Stimulated activated CD4-positive, alpha-beta T cell treated with anti-CD3 and anti-CD28 coated beads, Interleukin-4, amount 100 ng/mL, for 48 hours (primary cell): ENCODE measurements at places on chromosomes 12 and 14.

DNA sequence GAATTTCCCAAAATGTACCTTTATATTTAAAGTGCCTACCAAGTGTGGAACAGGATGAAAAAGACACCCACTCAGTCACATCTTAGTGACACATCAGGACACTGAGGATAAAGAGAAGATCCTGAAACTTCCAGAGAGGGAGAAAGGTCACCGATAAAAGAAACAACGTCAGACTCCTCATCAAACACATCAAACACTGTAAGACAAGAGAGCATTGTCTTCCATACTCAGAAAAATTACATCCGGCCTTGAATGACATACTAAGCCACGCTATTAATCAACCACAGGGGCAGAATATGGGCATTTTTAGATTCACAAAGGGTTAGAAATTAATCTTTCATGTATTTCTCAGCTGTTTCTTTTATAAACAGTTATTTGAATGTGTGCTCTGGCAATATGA is 490.3 kb downstream of the APAF1 start:
- no peak for DNase-seq

DNA sequence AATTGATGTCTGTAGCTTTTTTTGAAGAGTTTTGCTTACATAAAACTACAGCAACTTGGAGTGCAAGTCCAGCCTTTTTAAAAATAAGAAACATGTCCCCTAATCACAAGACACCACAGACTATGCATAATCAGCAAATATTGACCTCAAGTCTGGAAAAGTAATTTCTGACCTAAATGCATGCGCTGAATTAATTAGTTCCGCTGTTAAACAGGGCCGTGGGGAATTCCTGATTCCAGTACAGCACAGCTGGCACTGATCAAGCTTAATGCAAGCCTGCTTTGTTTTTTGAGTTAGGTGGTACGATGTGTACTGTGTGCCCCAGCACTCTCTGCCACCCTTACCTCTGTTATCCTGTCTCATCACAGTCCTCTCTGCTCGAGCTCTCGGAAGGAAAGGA is 9.2 kb downstream of the MLH3 start:
- DNase-seq: no peak

- DNase-seq: no peak
Measured at GRCh38 chr12:16972923-16973770, 367.2 kb upstream of the LMO3 start.

DNA sequence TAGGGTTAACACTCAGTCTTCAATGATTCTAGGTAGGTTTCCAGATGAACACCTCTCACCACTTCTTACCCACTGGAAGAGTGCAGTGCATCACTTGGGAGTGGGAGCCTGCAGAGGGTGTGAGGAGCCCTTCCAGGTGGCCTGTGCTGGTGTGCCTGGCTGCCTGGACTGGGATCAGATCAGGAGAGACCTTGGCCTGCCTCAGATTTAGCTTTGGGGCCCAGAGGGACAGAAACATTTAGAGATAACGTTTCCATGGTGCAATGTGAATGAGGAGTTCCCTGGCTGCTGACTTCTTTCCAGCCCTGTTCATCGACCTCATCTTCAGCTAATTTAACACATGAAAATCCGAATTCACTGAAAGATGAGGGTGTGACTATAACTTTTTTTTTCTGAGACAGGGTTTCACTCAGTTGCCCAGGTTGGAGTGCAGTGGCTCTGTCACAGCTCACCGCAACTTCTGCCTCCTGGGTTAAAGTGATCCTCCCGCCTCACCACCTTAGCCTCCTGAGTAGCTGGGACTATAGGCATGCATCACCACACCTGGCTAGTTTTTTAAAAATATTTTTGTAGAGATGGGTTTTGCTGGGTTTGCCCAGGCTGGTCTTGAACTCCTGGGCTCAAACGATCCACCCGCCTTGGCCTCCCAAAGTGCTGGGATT is 53.6 kb downstream of the SUSD6 start:
- no peak for DNase-seq

DNA sequence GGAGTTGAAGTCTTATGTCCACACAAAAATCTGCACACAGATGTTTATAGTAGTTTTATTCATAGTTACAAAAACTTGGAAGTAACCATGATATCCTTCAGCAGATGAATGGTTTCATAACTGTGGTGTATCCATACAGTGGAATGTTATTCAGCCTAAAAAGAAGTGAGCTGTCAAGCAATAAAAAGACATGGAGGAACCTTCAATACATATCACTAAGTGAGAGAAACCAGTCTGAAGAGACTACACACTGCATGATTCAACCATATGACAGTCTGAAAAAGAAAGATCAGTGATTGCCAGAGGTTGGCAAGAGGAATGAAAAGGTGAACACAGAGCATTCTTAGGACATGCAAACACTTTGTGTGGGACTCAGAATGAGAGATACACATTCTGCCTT is 18.6 kb upstream of the IFNG start:
- no peak for DNase-seq

- DNase-seq: no peak
Measured at GRCh38 chr12:11716794-11717518, 67.5 kb downstream of the ETV6 start.

DNA sequence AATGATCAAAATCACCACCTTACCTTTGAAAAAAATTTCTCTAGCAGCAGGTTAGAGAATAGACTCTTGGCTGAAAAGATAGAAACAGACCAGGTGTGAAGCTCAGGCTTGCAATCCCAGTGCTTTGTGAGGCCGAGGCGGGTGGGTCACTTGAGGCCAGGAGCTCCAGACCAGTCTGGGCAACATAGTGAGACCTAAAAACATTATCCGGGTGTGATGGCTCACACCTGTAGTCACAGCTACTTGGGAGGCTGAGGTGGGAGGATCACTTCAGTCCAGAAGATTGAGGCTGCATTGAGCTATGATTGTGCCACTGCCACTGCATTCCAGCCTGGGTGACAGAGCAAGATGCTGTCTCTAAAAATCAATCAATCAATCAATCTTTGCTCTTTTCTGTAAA is 105.3 kb upstream of the TBX3 start:
- DNase-seq: no peak

DNA sequence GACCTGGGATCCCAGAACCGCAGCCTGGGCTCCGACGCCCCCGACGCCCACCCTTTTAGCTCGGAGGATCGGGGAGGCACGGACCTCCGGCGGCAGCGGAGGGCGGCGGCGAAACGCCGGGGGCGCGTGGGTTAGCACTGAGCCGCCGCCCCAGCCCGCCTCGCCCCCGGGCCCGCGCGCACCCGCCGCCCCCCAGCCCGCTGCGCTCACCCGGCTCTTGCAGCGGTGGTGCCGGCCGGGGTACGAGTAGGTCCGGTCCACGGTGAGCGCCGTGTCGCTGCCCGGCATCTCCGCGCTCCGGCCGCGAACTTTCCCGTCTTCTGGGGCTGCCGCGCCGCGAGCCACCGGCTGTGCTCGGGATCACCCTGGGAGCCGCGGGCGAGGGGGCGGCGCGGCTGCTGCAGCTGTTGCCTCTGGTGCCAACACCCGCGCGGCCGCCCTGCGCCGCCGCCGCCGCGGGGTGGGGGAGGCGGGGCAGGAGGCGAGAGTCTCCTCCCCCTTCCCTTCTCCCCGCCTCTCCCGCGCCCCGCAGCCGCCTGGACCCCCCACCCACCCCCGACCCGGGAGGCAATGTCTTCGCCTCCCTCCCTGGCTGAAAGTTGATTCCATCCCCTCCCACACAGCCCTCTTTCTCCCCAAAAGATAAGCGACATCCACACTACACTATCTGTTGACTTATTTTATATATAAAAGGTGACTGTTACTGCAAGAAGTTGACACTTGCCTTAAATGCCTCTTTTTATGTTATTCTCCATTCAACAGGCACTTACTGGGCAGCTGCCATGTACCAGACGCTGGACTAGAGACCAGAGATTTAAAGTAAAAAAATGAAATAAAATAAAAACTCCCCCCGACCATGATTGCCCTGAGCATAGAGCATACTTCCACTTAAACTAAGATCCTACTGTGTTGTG is at the start of gene TMCC3:
TSS of gene TMCC3 (minus strand) at position 415 of the 914 bp plus-strand sequence. CDS start at position 288, 127 bp downstream.
- no peak for DNase-seq

DNA sequence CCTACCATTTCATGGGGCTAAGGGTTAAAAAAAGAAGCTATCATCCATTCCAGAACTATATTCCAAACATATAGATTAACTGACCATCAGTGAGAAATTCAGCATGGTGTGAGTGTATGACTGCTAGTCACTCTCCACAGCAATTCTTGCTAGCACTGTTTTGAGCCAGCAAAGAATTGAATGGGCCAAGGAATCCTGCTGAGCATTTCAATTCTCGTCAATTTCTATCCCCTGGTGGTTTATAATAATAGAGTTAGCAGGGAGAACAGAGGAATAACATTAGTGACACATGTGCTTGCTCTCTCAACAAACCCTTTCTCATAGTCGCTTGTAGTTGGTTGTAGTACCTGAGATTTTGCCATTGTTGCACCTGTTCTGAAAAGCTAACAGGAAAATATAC is 7.2 kb downstream of the MBIP start:
- DNase-seq: no peak

GRCh38 chr12:76022506-76022905 is 9.1 kb downstream of the PHLDA1 start:
- no peak for DNase-seq

GRCh38 chr12:39780411-39780912 is 160.9 kb upstream of the ABCD2 start:
- no peak for DNase-seq

- no peak for DNase-seq
Measured at GRCh38 chr12:116091579-116091978, 185.9 kb downstream of the MED13L start.

- DNase-seq: no peak
Measured at GRCh38 chr12:45540661-45541341, 188.7 kb upstream of the ARID2 start.

- no peak for DNase-seq
Measured at GRCh38 chr12:122789637-122790036, 15.3 kb downstream of the CCDC62 start.

GRCh38 chr12:116064493-116064892 is 213.0 kb downstream of the MED13L start:
- no peak for DNase-seq

DNA sequence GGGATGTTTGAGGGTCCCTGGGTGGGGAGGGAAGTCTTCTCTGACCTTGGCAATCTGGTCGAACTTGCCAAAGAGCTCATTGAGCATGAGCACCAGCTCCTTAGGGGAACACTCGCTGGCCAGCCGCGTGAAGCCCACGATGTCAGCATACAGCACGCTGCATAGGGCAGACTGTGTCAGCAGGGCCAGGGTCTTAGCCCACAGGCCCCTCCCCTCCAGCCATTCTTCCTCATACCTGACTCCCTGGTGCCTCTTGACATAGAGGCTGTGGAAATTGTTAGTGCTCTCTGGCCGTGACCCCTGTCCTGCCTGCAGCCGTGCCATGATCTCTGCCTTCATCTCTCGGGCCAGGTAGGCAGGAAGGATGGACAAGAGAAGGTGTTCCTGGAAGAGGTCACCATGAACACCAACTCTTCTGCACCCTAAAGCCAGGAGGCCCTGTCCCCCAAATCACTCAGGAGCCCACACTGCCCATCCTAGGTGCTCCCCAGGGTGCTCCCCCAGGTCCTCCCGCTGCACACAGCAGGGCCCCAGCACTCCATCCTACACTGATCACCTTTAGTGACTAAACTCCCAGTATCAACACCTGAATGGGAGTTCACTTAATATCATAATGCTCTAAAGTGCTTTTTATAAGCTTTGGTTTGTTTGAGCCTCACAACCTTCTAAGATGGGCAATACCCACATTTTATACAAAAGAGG is 3.7 kb downstream of the ADCY4 start:
- DNase-seq: no peak

DNA sequence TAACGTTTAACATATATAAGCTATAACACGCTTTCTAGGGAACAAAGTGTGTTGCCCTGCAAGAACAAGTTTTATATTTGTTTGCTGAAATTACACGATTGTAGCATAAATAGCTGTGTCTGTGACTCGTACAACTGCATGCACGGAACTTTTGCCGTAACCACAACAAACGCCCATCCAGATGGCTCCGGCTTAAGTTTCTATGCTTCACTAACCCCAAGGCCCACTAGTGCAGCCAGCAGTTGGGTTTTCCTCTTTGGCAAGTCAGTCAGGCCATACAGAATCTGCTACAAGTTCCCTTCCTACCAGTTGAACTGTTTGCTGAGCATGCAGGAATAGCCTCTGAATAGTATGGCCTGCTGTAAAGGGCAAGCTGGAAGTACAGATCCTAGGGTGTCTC is 12.1 kb downstream of the CSRP2 start:
- no peak for DNase-seq

- no peak for DNase-seq
Measured at GRCh38 chr12:124769163-124769530, 94.5 kb downstream of the SCARB1 start.

DNA sequence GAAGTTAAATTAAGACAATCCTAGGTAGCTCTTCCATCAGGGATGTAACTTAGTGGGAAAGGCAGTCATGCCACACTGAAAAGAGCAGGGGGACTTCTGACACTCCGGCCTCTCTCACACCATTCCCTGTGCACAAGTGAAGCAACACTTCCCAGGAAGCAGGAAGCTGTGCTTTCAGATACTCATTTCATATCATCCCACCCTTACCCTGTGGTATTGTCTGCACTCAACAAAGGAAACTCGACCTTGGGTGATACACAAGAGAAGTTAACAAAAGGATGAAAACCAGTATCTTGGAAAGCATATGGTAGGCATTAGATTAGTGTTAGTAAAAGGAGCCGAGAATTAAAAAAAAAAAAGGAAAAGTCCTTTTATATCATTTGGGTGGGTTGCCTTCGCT is 61.3 kb upstream of the MDM1 start:
- no peak for DNase-seq

DNA sequence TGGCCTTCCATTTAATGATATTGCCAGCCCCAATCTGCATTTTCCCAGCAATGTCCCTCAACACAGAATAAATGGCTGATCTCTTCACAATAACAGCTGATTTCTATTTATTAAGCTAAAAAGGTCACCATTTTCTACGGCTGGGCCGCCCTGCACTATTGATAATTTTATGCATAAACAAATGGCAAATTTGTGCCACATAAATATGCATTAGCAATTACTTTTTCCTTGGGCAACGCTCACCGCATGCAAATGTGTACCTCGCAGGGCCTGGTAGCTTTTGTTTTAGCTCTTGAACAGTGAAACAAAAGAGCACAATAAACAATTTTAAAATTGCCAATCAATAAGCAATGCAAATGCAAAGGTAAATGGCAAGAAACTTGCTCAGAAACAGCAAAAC is 331.9 kb upstream of the SOX5 start:
- no peak for DNase-seq

DNA sequence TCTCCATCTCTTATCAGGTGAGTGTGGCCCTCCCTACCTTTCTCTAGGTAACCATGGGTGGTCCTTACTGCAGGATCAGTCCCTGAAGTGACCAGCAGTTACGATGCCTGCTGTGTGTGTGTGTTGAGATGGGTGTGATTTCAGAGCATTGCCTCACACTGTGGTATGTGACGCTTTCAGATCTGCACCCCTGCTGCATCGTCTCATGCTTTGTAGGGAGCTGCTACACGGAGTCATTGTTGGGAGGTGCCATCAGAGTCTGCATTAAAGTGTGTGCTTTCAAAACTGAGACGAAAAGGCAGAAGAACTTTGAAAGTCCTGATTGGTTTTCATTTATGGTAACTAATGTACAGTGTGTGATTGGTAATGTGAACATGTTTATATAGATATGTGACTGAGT is 150.5 kb downstream of the PELI2 start:
- DNase-seq: no peak

- no peak for DNase-seq
Measured at GRCh38 chr12:89156340-89156739, 196.0 kb downstream of the DUSP6 start.

GRCh38 chr14:34088914-34089313 is 138.0 kb upstream of the EGLN3 start:
- DNase-seq: no peak

- DNase-seq: peak; percentile 50
Measured at GRCh38 chr14:20857630-20858261, 33.4 kb upstream of the RNASE3 start.
